Activated naive CD8-positive, alpha-beta T cell treated with anti-CD3 and anti-CD28 coated beads, Interleukin-2, amount 50 U/mL, for 24 hours (primary cell): ENCODE measurements at places on chromosomes 7 and 10.

DNA sequence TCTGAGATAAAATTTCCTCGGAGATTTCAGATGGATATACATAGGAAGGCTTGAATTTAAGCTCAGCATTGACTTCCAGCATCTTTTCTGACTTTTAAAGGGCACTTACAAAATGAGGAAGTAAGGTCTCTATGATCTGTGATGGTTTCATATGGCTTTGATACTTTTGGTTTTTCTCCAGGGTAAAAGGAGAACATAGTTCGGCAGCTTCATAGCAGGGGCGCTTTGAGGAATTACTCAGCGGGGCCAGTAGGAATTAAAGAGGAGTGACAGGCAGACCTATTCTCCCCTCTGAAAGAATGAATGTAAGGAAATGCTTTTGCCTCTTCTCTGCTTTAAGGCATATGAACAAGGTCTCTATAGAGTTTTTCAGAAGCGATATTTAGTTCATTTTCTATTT lies 80.0 kb upstream of the PCDH15 start:
- no peaks in the 10 kb centered on the region for H3K36me3 ChIP-seq
- H3K4me3 ChIP-seq, result no peak overlapping the region
- no peaks in the 10 kb centered on the region for H3K4me1 ChIP-seq
- H3K27ac ChIP-seq, result no peak overlapping the region

DNA sequence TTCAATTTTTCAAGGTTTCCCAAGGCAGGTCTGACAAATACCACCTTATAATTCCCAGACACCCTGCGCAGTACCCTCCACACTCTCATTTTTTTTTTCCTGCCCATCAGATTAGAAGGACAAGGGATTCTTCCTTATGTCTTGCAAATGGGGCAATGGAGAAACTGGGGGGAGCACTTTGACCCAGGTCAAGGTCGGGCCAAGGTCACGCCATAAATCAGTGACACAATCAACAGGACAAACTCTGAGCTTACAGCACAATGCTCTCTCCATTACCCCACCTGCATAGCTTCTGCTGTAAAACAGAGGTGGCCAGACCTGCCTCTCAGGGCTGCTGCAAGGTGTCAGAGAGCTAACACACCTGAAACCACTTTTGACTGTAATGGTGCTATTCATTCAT lies 254.4 kb upstream of the ZMIZ1 start:
- H3K4me3 ChIP-seq, result no peak overlapping the region
- no peak for DNase-seq
- no peaks in the 10 kb centered on the region for H3K4me1 ChIP-seq

- H3K27me3 ChIP-seq, result no peaks in the 10 kb centered on the region
- no peak for DNase-seq
- no peak overlapping the region for H3K4me3 ChIP-seq
- H3K36me3 ChIP-seq, result peaks cover 11% of the 10 kb centered on the region
- H3K27ac ChIP-seq, result no peak overlapping the region
These were observed 30.2 kb downstream of the ENTPD7 start for GRCh38 chr10:99689461-99689860.

DNA sequence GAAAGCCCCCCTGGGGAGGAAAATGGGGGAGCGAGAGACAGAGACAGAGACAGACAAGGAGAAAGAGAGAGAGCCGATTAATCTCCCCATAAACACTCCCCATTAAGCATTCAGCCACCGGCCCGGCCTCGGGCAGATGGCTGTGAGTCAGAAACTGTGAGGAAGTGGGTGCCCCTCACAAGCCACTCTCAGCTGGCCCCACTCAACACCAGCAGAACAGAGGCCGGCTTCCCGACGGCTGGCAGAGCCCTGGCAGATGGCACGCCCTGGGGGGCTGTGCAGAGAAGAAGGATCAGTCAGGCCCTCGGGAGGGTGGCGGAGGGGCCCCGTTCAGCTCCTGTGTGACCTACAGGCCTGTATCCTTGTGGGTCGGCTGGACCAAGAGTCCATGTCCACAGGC lies 41.2 kb downstream of the CAMK2B start:
- peaks cover 1% of the 10 kb centered on the region for H3K27me3 ChIP-seq
- no peak overlapping the region for H3K27ac ChIP-seq
- H3K4me3 ChIP-seq, result no peak overlapping the region

GRCh38 chr7:37089972-37090371 lies 358.7 kb downstream of the ELMO1 start:
- H3K4me3 ChIP-seq, result no peak overlapping the region
- H3K36me3 ChIP-seq, result peaks cover 61% of the 10 kb centered on the region
- H3K27me3 ChIP-seq, result no peaks in the 10 kb centered on the region
- no peak for DNase-seq
